ENCODE measurements at places on chromosomes 5 and 9. TPM values are rescaled to one million over a fixed set of nuclear protein-coding genes. Genes with fewer than 3 reads are reported as not detected.

The RAB3C gene
- 2.3 TPM for total RNA-seq

The SPATA31A3 gene
- not detected for total RNA-seq

The RETREG1 gene
- total RNA-seq = 0.16 TPM

The PBX3 gene
- 10.4 TPM for total RNA-seq

The CCDC180 gene
- total RNA-seq = 0.32 TPM

All from bladder microvascular endothelial cell (primary cell).